Mesenchymal stem cell (in vitro differentiated cells and primary cell): ENCODE measurements at places on chromosomes 6 and 20.

DNA sequence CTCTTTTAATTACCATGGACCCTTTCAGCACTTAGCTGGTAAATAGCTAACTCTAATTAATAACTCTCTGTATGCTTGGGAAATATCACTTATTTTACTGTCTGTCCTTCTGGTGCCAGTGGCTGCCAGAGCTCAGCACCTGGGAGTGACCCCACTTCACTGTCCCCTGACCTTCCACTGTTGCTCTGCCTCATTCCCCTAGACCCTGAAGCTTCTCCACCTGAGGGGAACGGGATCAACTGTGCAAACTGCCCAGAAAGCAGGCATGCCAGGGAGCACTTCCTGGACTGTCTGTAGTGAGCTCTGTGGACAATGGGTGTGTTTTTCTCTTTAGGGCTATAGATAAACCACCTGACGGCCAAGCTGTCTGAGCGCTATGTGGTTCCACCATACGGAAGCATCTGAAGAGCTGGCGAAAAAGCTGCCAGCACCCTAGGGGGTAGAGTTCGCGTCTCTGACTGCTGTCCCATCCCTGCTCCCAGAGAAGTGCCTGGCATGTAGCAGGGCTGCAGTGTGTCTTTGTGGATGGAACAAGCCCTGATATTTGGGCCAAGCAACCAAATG lies 106.3 kb upstream of the FOXA2 start:
- no peak for DNase-seq

- no peak for DNase-seq
Observed at GRCh38 chr6:83231146-83231545, 38.0 kb downstream of the RWDD2A start.

DNA sequence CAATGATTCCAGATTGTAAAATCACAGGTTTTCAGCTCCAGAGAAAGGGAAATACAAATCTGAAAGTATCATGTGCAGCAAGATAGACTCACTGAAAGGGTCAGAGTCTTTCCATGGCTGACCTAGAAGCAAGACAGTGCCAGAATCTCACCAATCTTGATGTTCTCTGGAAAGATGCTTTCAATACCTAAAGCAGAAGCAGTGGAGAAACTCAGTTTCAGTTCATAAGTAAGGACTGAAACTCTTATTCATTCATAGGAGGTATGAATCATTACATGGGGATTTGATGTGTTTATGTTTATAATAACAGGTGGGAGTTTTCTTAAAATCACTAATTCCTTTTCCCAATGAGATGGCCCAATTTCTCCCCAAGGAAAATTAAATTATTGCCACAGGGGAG lies 42.5 kb downstream of the SLC2A12 start:
- no peak for DNase-seq

DNA sequence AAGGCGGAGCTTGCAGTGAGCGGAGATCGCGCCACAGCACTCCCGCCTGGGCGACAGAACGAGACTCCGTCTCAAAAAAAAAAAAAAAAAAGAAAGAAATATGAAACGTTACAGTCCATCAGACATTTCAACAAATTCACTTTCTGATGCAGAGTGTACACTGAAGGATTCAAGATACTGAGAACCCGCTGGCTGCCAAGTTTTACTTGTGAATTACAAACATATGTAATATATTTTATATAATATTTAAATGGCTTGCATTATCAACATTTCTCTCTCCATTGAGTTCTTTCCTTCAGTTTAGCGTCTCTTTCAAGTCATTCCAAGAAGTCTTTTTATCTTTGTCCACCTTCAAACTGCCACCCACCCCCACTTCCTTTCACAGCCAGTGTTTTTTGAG lies 240.9 kb upstream of the RNF217 start:
- no peak for DNase-seq

DNA sequence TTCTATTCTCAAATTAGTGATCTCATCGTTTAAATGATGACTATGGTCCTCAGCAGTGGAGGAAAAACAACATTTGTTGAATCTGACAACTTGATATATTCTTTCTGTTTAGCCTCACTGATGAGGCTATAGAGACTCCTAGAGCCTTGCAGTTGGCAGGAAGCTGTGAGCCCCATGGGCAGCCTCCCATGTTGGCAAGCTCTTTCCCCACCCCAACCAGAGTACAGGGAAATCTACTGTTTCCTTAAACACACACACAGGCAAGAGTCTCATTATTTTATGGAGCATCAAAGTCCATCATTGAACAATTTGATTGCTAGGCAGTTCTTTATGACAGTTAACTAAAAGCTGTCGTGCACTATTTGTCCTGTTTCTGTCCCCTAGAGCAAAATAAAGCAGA lies 498.2 kb upstream of the CITED2 start:
- DNase-seq = no peak

GRCh38 chr6:410555-411395 lies 19.2 kb downstream of the IRF4 start:
- no peak for DNase-seq
